Kidney epithelial cell (primary cell): ENCODE measurements at places on chromosomes 2 and 18.

- DNase-seq, result no peak
Observed at GRCh38 chr18:75799449-75800330, 372.2 kb upstream of the SMIM21 start.

DNA sequence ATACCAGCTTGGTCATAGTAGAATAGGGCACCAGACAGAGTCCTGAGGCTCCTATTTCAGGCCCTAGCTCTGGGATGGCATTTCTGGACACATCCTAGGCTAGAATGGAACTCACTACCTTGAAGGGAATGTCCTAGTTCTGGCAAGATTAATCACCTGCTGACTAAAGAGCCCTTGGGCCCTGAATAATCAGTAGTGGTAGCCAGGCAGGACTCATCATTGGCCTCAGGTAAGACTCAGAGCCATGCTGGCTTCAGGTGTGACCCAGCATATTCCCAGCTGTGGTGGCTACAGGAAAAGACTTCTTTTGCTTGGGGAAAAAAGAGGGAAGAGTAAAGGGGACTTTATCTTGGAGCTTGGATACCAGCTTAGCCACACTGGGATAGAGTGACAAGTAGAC, 131.0 kb upstream of the SRD5A2 start:
- no peak for DNase-seq

- no peak for DNase-seq
Observed at GRCh38 chr18:72041313-72042032, 502.7 kb downstream of the CBLN2 start.

- no peak for DNase-seq
Observed at GRCh38 chr2:66426244-66427111, 8.4 kb upstream of the MEIS1 start.

GRCh38 chr2:102154946-102155702, 12.6 kb downstream of the IL1R1 start:
- DNase-seq, result no peak

DNA sequence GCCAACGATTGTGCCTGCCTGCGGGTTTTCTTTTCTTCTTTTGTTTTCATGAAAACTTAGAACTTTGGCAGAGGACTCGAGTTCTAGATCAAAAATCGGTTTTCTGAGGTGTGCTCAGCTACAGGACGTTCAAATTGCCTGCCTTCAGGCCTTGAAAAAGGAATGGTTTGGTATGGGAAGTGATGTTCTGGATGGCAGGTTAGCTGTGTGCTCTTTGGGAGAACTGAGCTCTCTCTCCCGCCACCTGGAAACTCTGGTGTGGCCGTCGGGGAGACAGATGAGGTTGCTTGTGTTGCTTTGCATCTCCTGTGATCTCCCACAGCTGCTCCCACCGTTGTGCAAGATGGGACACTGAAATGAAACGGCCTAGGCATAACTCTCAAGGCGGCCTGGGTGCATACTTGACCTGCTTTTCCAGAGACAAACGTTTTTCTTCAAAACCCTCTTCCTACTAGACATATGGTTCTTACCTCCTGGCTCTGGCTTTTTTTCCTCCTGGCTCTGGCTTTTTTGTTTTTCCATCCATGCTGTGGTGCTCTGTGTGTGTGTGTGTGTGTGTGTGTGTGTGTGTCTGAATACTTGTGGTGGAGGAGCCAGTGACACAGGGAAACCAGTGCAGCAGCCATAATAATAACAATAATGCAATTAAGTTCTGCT, 2.0 kb downstream of the FMNL2 start:
- DNase-seq, result no peak

GRCh38 chr2:196719110-196719872, 79.8 kb downstream of the CCDC150 start:
- DNase-seq, result peak; percentile 43

- no peak for DNase-seq
Observed at GRCh38 chr18:54551590-54551989, 39.5 kb upstream of the DYNAP start.

DNA sequence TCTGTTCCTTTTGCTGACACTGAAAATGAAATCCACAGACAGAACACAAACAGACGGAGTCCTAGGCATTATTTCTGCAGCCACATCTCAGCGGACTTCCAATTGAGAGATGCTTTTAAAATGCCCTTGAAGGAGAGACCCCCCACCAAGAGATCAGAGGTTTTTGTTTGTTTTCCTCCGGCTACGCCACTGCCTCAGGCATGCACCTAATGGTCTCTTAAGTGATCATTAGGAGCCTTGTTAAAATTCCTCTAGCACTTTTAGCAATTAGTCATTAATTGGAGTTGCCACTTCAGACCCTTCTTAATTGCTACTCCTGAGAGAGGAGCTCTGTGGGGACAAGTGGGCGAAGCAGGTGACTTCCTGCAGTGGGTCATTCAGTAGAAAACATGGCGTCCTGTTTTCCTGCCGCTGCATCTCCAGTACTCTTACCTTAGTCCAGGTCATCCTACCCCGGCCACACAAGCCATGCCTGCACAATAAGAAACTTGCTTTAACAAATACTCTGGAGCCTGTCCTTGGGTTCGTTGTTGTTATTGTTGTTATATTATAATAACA, 257.7 kb upstream of the CHAC2 start:
- no peak for DNase-seq

DNA sequence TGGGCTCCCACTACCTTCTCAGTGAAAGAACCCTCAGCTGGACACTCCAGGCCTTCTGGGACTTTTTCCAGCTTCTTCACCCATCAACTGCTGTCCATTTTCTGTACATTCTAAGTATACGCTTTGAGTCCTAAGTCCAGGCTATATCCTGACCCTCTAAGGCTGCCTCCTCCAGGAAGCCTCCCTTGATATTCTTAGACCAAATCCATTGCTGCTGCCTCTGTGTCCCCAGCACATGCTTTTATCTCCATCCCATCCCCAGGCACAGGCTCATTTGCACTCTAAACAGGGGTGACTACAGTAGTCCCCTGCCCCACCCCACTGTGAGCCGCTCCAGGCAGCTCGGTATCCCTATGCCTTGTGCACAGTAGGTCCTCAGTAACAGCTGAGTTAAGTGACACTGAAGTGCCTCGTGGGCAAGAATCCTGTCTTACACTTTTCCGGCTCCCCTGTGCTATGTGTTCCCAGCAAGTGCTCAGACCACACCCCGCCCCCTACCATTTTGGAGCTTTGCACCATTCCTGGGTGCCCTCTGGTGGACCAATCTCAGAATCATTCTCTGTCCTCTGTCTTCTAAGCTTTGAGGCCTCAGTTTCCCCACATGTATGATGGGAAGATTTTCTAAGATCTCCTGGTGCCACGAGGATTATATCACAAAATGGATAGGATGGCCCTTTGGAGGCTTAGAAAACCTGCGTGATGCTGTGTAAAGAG, 34.9 kb downstream of the EMX1 start:
- DNase-seq, result no peak

- no peak for DNase-seq
Observed at GRCh38 chr2:26816893-26817292, 31.0 kb downstream of the CENPA start.

DNA sequence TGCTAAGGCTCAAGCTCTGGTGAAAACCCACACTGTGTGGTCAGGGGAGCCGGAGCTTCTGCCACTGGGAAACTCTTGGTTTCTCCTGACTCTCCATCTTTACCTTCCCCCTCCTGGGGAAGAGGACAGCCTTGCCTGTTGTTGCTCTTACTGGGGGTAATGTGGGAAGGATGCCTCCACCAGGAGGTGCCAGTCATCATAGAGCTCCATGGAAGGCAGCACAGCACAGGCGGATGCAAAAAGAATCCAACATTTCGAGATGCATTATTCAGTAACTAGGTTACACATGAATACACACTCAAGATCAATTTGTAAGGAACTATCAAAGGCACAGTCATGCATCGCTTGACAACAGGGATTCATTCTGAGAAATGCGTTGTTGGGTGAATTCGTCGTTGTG, 322.6 kb downstream of the AFF3 start:
- DNase-seq, result peak; percentile 69

DNA sequence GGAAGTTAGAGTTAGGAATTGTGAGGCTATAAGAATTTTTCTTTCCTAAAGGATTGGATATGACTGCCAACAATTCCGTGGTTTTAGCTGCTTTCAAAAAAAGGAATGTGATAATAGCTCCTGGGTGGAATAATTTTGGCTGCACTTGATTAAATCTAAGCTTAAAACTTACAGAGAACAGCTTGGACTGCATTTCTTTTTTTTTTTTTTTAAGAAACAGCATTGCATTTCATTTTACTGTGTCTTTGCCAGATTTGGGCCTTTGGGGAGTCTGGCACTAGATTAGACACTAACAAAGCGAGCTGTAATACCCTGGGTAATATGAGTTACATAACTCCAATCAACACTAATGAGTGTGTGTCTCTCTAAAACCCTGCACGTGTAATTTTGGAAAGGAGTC, 37.8 kb upstream of the ZNF397 start:
- no peak for DNase-seq

- no peak for DNase-seq
Observed at GRCh38 chr18:9741793-9742523, 33.9 kb downstream of the RAB31 start.

DNA sequence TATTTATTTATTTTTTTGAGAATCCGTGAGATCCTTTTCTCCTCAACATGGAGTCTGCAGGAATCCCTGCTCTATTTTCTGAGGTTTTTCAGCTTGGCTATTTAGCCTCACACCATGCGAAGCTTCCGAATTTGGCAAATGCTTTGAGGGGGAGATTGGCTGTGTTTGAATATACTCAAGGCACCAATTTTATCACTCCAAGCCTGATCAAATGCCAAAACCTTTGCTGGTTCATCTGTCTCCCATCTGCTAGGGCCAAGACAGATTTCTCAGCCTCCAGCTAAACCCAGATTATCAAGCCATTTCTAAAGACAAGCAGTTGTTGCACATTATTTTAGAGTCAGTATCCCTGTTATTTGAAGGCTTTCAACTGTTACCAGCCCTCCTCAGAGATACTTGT, 295.7 kb downstream of the XIRP2 start:
- no peak for DNase-seq

- no peak for DNase-seq
Observed at GRCh38 chr2:169476459-169476858, 2.8 kb upstream of the BBS5 start.

DNA sequence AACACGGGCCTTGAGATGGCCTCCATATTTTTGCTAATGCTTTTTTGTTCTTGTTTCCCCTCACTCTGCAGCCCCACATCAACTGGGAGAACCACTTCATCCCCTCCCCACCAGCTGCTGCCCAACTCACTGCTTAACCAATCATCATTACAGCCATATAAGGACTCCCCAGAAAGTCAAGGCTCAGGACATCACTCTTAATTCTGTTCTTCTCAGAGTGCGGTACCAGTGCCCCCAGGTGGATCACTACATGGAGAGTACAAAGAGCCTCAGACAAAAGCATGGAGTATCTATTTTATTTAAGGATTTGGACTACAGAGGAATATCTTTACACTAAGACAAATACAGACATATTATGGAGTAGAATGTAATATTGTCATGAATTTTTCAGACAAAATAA, 340.6 kb downstream of the PAX3 start:
- DNase-seq, result no peak

DNA sequence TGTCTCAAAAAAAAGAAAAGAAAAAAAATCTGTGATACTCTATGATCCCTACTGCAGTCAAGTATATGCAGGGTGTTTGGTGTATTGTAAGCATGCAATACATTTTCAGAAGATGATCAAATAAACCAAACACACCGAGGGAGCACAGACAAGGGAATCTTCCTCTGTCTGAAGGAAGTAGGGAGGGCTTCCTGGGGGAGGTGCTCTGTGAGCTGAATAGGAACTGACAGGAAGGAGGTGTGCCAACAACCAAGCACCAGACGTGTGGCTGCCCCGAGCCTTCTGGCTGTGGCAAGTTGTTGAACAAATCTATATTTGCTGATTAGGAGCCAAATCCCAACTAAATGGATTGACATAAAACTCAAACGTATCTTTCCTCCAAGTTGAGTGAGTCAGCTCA, 14.6 kb downstream of the THNSL2 start:
- no peak for DNase-seq

GRCh38 chr2:238703436-238703835, 144.4 kb upstream of the TWIST2 start:
- no peak for DNase-seq

DNA sequence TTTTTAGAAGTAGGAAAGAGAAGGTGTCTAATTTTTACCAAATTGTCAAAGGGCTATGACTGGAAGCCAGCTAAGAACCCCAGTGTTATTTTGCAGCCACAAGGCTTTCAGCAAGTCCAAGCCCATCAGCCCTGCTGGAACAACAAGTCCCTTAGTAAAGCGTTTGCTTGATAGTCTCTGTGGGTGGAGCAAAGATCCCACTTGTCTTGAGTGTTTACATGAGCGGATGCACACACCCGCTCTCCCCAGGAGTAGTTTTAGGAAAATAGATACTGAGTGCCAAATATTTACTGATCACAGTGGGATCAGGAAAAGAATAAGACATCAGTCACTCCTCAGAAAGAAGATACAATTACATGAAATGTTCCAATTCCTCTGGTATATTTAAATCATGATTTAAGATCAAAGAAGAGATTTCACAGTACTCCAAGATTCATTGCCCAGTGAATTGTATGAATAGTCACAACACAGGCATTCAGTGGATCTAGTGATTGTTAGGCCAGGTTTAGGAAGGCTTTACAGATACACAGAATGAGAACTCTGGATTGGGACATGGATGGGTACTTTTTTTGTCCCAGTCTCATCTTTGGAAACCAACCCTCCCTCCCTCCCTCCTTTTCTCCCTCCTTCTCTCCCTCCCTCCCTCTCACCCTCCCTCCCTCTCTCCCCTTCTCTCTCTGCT, 514.9 kb downstream of the PTPRM start:
- no peak for DNase-seq

GRCh38 chr2:43294973-43295603, 68.7 kb upstream of the ZFP36L2 start:
- no peak for DNase-seq

GRCh38 chr2:187477051-187477450, 29.0 kb upstream of the CALCRL start:
- DNase-seq, result no peak

DNA sequence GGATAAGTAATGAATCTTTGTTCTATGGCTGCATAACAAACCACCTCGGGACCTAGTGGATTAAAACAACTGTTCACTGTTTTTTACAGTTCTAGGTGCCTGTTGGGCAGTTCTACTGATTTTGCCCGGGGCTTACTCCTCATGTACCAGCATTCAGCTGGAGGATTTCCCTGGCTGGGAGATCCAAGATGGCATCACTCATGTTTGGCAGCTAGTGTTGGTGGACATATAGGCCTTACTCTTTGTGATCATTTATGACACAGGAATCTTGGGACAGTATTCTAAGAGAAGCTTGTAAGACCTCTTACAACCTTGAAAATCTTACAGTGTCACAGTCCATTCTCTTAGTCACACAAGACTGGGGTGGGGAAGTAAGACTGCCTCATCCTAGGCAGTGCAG, 4.6 kb downstream of the MARCHF7 start:
- DNase-seq, result no peak

DNA sequence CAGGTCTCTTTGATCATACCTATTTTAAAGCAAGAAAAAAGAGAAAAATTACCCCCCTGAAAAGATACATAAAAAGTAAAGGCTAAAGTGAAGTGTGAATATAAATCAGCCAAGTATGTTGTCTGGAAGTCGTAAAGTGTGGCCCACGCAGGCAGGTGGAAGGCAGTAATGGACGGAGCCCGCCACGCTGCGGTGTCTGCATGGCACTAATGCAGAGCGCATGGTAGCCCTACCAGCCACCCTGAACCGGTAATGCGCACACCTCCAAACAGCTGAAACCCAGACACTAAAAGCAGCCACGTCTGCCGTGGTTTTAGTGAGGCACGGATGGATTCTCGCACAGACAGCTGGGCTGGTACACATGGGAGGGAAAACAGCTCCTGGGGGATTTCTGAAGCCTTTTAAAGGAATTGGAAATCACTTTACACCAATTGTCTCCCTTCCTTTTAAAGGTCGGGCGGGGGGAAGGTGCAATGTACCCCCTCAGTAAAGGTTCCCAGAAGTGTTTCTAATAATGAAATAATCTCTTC, 615.2 kb downstream of the CNTNAP5 start:
- no peak for DNase-seq
